ENCODE measurements at places on chromosomes 2 and 18. TPM values are rescaled to one million over a fixed set of nuclear protein-coding genes. Genes with fewer than 3 reads are reported as not detected.

- no peak for DNase-seq
These were observed 181.5 kb downstream of the GFPT1 start for GRCh38 chr2:69205491-69205890.

GRCh38 chr2:53058526-53058925 is 709.1 kb upstream of the CHAC2 start:
- DNase-seq: no peak

Gene FBXO48
- total RNA-seq: 1.5 TPM

DNA sequence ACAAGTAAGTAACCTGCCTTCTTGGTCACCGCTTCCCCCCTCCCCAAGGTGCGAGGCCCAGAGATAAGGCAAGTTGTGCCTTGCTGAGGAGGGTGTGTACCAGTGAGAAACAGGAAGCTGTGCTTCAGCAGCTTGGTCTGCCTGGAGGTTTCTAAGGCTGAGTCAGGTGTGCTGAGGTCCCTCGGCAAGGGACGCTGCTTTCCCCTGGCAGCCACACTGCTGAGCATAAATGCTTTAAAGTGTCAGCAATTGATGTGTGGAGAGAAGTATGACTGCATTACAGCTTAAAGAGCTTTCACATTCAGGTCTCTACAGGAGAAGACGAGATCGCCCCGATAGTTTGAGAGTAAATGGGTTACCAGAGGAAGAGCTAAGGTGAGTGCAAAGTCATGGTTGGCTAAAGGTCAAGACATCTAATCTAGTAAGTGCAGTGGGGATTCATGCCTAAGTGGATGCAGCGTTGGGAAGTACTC is 86.9 kb downstream of the LIMS1 start:
- peak; percentile 58 for DNase-seq

Gene KCNS3
- 19.0 TPM for total RNA-seq

- peak; percentile 79 for DNase-seq
These were observed 15.2 kb downstream of the FBXO41 start for GRCh38 chr2:73268830-73269685.

- no peak for DNase-seq
These were observed 30.9 kb upstream of the NAB1 start for GRCh38 chr2:190618030-190618429.

Gene GREB1
- total RNA-seq: 0.85 TPM

Gene BOK
- total RNA-seq: 14.2 TPM

Measured in left colon (tissue), 2 donors.